Nucleus accumbens (tissue), 56 donors: ENCODE measurements at places on chromosomes 4 and X.

DNA sequence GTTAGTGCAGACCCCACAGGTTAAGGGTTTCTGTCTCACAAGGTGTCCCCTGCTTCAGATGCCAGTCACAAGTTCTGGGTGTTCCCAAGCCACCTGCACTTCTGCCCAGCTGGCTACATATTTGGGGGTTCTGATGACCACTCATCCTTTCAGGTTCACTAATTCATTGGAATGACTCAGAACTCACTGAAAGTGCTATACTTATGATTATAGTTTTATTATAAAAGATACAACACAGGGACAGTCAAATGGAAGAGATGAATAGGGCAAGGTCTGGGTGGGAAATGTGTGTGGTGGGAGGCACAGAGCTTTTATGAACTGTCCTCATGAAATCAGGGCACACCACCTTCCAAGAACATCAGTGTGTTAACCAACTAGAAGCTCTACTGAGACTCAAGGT is 97.7 kb upstream of the CASK start:
- DNase-seq, result no peak

- DNase-seq, result no peak
Measured at GRCh38 chr4:176444741-176445140, 125.0 kb downstream of the SPCS3 start.

DNA sequence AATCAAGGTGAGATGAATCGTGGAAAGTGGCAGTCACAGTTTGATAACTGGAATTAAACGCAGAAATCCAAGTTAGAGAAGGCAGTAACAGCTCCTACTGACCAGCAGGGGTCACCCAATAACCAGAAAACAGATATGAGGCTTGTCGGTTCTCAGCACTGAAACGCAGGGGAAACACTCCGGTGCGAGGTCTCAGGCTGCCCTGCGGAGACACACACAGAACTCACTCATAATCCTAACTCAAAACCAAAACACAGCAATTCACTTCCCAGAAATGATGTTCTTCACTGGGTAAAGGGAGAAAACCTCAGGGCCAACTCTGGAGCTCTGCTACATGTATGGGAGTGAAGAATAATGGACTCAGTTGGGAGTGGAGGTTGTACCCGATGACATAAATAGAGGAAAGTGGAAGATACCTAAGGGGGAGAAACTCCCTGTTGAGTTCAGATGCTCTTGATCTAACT is 384.4 kb downstream of the RAPGEF2 start:
- DNase-seq, result peak; percentile 31

- DNase-seq, result no peak
Measured at GRCh38 chr4:99275050-99275449, 15.7 kb downstream of the ADH1A start.

- no peak for DNase-seq
Measured at GRCh38 chrX:20968996-20969395, 405.2 kb upstream of the CNKSR2 start.

GRCh38 chr4:105710012-105710600 is 1.5 kb downstream of the GSTCD start:
- no peak for DNase-seq

- DNase-seq, result no peak
Measured at GRCh38 chr4:109295081-109295480, 7.4 kb downstream of the COL25A1 start.

DNA sequence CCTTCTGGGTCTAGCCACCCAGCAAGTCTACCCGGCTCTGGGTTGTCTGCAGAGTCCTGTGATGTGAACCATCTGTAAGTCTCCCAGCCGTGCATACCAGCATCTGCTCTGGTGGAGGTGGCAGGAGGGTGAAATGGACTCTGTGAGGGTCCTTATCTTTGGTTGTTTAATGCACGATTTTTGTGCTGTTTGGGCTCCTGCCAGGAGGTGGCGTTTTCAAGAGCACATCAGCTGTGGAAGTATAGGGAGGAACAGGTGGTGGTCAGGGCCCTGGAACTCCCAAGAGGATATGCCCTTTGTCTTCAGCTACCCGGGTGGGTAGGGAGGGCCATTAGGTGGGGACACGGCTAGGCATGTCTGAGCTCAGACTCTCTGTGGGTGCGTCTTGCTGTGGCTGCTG is 66.5 kb upstream of the ZFP42 start:
- no peak for DNase-seq

DNA sequence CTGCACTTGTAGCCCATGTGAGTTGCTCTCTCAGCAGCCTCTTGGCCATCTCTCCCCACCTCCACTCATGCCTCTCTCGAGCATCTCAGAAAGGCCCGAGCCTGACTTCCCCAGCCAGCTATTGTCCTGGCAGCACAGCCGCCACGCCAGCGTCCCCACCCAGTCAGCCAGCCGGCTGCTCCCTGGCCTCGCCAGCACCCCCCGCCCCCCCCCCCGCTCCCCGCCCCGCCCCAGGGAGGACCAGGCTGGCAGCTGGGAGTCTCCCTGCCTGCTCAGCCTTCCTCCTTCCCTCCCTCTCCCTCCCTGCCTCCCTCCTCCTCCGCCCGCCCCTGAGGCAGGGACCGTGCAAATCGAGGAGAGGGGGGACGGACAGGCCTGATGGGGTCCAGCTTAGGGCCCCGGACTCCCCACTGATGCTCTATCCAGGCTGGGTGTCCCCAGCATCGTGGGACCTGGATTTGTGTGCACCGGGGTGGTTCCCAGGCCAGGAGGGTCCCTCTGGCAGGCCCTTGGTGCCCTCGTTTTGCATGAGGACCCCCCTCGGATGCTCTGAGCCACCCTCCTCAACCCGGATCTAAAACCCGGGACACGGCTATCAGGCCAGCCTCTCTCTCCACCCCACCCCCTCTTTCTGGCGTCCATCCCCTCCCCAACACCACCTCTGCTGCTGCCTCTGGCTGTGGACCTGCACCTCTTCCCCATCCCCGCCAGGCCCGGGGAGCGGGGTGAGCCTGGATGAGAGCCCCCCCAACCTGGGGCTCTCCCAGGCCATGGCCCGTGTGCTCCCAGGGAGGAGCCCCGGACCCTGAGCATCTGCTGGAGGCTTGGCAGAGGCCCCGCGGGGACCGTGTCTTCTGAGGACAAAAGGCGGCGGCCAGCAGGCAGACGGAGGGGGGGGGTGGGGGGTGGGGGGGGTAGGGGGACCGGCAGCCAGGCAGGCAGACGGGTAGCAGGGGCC is at the start of gene GPR173:
Gene GPR173 (plus strand): TSS at position 621 of the 958 bp plus-strand sequence. CDS start 27,833 bp downstream, outside the sequence.
- peak; percentile 76 for DNase-seq
